Activated T-helper 1 cell treated with anti-CD3 and anti-CD28 coated beads, Interleukin-2, amount 50 U/mL, for 16 hours (primary cell): ENCODE measurements at places on chromosomes 2 and 18.

GRCh38 chr2:240295256-240296103, 140.0 kb upstream of the GPC1 start:
- no peak for DNase-seq

- no peak for DNase-seq
These were observed 119.3 kb upstream of the MSH2 start for GRCh38 chr2:47283659-47284058.

- no peak for DNase-seq
These were observed 613.4 kb downstream of the ARHGAP15 start for GRCh38 chr2:143742581-143742980.

- DNase-seq, result no peak
These were observed 36.8 kb upstream of the FAM124B start for GRCh38 chr2:224438726-224439125.

DNA sequence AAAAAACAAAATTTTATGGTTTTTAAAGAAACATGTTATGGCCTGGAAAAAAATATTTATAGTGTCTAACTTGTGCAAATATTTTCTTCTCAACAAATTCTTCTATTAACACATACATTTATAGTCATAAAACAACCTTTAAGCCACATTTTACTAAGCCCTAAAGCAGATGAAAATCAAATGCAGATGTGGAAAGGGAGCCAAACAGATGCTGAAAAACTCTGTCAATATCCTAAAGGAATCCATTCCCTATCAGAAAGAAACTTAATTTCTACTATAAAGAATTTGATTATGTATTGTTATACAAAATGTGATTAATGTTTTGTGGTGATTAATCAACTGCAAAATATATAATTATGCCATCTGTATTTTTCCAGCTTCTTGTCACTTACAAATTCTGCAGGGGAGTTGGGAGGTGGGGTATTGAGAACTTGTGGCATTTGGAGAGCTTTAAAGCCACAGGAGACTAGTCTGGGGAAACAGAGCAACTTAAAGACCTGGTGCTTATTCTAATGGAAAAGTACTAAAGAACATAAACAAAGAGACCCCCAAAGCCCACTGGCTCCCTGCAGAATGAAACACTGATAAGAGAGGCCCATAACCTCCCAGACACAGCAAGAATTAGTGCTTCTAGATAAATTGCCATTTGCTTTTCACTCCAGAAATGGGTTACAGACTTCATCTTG, 1721.0 kb upstream of the PIK3C3 start:
- no peak for DNase-seq

DNA sequence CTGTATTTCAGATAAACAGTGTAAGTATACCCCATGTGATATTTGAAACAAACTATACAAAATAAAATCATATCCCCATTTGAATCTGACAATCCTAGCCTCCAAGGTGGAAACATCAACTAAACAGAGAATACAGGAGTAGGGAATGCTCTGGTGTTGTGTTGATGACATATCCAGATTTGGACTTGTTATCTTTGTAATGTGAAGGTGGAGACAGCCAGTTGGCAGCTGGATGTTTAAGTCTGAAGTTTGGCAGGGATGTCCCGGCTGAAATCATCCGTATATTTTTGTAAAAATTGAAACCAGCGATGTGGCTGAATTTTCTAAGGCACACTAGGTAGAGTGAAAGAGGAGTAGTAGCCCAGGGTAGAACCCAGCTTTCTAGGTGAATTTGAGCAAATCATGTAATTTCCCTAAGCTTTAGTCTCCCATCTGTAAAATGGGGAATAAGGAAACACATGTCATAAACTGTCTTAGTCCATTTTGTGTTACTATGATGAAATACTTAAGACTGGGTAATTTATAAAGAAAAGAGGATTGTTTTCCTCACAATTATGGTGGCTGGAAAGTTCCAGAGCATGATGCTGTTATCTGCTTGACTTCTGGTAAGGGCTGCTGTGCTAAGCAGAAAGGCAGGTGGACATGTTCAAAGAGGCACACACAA, 246.6 kb upstream of the APCDD1 start:
- DNase-seq, result no peak

GRCh38 chr2:222074674-222075073, 224.1 kb downstream of the PAX3 start:
- no peak for DNase-seq

GRCh38 chr18:3508576-3509549, 58.9 kb downstream of the TGIF1 start:
- no peak for DNase-seq

DNA sequence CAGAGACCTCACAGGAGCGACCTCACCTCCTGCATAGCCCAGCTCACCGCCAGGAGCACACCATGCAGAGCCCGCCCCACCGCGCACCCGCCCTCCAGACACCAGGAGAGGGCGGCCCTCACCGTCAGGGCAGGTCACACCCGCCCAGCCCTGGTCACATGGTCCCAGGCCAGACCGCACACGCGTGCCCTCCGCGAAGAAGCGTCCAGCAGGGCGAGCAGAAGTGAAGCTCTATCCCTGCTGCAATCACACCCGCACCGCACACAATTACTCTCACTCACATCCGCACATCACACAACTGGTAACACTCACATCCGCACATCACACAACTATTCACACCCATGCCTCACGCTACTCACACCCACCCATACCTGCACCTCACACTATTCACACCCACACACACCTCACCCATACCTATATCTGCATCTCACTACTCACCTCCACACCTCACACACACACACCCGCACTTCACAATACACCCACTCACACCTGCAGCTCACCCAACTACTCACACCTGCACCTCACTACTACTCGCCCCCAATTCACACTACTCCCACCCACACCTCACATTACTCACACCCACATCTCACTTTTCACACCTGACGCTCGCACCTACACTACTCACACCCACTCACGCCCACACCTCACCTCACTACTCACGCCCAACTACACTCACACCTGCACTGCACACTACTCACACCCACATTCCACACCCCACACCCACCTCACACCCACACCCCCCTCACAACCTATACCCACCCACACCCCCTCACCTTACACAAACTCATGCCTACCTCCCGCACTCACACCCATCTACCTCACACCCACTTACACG, 242.0 kb downstream of the HDAC4 start:
- peak; percentile 1 for DNase-seq

- no peak for DNase-seq
These were observed 58.7 kb downstream of the PAX3 start for GRCh38 chr2:222239945-222240675.

GRCh38 chr2:207625014-207625907, at the start of gene METTL21A:
Gene METTL21A, minus strand, starts transcription at chr2:207625394. Its CDS starts 1,019 bp downstream, at chr2:207624375.
- DNase-seq, result peak; percentile 95

GRCh38 chr2:14398641-14399040, 233.9 kb upstream of the LRATD1 start:
- no peak for DNase-seq

DNA sequence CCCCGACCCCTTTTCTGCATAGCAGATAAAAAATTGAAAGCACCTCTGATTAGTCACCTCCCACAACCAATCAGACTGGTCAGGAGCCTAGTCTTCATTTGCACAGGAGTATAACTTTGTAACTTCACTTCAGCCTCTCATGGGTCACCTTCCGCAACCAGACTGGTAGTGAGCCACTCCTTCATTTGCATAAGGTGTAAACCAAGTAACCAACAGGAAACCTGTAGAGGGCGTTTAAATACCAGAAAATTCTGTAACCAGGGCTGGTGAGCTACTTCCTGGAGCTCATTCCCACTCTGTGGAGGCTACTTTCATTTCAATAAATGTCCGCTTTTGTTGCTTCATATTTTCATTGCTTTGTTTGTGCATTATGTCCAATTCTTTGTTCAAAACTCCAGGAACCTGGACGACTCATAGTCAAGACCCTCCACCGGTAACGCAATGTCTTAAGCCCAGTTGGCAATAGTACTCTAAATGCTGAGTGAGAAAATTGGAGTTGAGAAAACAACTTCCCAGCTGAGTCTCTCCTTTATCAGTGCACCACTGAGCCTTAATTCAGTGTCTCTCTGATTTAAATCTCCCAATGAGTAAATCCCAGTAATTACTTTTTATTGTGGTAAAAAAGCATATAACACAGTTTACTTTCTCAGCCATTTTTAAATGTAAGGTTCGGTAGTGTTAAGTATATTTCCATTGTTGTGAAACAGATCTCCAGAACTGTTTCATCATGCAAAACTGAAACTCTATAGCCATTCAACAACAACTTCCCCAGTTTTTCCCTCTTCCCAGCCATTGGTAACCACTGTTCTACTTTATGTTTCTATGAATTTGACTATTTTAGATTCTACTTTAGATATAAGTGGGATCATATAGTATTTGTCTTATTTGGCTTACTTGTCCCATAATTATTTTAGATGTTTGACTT, 392.7 kb upstream of the SLC8A1 start:
- DNase-seq, result no peak

DNA sequence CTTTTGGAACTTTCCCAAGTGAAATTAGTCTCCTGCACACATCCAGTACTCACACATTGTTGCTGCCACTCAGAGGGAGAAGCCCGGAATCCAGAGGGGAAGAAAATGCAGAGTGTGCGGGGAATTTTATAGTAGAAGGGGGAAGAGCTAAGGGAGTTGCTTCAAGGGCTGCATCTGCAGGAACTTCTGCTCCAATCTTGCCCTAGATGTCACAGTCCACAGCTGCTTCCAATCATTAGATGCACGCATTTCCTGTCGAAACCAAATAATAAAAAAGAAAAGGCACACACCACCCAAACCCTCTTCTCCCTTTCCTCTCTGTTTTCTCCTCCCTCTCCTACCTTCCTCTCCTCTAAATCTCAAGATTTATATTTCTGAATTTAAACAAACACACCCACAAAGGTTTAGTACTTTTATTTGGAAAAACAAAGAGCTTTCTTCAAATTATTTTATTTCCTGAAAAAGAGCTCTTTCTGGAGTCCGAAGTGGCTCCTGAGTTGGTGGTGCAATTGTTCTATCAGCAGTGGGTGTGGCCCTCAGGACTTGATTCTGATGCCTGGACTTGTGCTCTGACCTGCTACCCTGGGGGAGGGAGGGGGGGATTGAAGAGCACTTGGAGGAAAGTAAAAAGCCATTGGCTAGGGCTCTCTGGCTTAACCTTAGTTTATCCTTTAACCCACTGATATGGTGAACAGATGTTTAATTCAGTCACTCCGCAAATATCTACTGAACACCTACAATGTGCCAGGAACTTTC, 72.0 kb downstream of the KCNE4 start:
- no peak for DNase-seq

GRCh38 chr18:56158676-56159075, 479.7 kb downstream of the TXNL1 start:
- no peak for DNase-seq

DNA sequence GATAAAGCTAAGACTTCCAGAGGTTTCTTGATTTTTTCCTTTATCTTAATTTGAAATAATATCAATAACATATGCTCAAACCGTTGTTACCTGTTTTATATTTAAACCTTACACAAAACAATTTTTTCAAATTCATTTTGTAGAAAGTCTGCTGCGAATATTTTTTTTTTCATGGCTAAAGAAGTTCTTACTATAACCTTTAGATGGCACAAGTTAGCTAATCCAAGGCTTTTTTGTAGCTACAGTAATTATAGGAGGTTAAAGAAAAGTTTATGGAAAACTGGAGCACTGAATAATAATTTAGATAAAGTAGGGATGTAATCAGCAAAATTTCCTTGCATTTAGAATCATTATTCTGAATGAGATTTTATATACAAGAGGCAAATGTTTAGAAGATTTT, 78.0 kb upstream of the PNPT1 start:
- DNase-seq, result no peak

DNA sequence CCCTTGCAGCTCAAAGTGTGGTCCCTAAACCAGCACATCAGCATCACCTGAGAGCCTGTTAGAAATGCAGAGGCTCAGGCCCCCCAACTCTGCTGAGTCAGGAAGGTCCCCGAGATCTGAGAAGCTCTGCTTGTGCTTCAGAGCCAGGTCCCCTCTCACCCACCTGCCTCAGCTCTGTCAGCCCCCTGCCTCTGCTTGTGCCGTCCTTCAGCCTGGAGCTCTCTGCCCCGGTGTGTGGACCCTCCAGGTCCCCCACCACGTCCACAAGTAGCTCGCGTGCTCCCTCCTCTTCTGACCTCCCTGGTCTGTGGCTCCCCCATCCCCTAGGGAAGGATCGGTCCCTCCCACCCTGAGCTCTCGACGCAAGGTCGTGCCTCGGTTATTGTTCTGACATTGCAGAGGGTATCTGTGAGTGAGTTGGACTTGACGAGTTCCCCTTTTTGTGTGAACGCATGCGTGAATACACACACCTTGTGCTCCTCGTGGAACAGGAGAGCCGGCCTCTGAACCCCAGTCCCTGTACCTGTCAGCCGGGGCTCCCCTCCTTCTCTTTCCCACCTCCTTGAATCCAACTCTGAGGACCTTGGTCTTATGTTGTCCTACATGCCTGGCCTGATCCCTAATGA, 75.5 kb upstream of the TAF1B start:
- no peak for DNase-seq

DNA sequence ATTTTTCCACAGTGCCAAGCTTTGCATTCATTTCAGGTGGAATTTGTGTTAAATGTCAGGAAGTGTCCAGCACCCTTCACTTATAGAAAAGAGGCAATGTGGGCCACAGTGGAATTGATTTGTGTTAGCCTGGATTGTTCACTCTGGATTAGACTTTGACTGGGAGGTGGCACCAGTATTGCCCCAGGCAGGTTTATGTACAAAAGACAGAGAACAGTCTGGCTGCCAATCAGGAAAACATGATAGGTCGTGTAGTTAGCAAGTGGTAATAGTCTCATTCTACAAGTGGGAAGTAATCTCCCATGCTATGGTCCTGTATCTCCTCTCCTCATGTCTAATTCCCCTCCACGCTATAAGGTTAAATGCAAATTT, 45.6 kb downstream of the RAB27B start:
- no peak for DNase-seq

DNA sequence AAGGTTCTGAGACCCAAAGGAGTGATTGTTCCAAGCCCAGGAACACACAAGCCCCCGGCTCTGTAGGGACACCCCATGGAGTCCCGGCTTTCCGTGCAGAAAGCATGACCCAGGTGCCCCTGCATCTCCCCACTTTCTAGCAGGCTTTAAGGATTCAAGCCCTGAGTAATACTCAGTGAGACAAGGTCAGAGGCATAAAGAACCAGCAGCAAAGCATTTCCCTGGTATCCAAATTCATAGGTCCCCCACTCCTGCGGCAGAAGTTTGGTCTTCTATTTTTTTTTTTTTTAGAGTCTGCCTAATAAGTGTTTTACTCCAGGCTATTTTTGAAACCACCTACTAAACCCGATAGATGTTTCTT, 16.3 kb downstream of the TSHZ1 start:
- DNase-seq, result no peak
